ENCODE measurements at places on chromosomes 12 and 14.

GRCh38 chr12:98228683-98229539 is 286.5 kb upstream of the TMPO start:
- DNase-seq: no peak

DNA sequence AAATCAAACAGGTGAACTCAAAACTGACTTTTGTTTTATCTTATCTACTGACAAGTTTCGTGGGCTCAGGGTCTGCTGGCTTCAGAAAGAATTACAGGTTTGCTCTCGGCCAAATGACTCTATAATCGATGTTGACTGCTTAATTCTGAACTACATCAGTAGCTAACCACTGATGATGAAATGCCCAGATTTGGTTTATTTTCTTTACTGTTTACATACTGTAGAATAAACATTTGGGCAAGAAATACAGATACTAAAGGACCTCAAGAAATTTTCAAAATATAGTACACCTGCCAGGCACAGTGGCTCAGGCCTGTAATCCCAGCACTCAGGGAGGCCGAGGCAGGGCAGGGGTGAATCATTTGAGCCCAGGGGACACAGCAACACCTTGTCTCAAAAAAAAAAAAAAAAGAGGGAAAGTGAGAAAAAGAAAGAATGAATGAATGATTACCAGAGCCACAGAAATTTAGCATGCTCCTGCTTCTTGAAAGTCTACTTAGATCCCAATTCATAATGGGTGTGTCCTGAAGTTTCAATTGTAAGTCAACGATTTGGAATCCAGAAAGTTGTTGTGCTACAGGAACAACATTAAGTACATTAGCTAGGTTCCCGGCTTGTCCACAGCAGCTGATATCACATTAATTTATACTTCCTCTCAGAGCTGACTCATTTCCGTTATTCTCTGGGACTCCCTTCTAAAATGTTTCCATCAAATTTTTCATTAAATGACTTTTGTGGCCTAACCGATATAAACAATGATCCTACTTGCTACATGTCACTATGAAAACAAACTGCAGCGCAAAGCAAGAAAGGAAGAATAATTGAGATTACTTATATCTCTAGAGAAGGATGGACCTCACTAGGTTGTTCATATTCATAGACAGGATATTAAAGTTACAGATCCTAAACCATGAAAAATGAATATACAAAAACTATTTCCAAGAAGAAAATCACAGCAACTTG is 134.3 kb downstream of the MED13L start:
- DNase-seq: no peak

GRCh38 chr12:118436986-118437385 is 60.6 kb downstream of the SUDS3 start:
- DNase-seq: no peak

DNA sequence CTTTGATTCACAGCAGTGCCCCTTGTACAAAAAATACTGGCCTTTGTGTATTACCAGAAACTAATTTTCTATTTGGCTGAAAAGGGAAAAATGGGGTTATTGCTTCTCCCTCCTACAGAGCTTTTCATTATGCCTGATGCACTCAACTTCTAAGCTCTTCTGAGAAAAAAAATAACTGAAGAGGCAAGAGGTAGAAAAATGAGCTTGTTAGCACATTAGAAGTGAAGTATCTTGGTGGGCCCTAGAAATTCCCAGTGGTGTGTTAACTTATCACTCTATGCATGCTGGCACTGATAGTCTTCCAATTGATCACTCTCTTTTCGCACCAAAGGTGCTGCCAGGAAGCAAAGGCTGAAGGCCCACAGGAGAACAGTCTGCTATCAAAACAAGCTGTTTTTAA is 17.1 kb downstream of the INSM2 start:
- no peak for DNase-seq

DNA sequence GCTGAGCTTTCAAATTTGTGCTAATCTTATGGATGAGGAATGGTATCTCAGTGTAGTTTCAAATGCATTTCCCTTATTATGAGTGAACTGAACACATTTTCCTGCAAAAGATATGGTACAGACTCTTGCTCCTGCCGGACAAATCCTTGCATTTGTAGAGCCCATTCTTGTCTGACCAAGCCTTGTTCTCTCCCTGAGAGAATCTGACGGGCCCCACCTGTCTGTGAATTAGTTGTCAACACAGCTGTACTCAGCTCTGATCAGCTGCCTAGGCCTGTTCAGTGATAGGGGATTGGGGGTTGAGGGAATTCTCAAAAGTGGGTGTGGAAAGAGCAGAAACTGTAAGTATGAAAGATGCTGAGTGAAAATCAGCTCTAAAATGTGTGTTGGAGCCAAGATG is 42.8 kb upstream of the SCN8A start:
- DNase-seq: no peak

GRCh38 chr12:25958428-25959070 is at the start of gene RASSF8:
RASSF8 (plus strand) TSS chr12:25958682; CDS start chr12:26055344, 96,662 bp downstream.
- DNase-seq: peak; percentile 66

GRCh38 chr14:52791223-52792096 is at the start of gene GNPNAT1:
GNPNAT1 (minus strand) TSS chr14:52791607; CDS start chr14:52784650, 6,957 bp downstream.
- DNase-seq: peak; percentile 87

GRCh38 chr14:89429199-89430181 is 12.5 kb upstream of the FOXN3 start:
- DNase-seq: no peak

GRCh38 chr12:117377758-117378157 is 16.3 kb upstream of the NOS1 start:
- DNase-seq: no peak

GRCh38 chr14:60721326-60722106 is 2.6 kb downstream of the SIX4 start:
- DNase-seq: no peak

GRCh38 chr14:68598089-68598488 is 194.8 kb downstream of the ZFP36L1 start:
- no peak for DNase-seq

DNA sequence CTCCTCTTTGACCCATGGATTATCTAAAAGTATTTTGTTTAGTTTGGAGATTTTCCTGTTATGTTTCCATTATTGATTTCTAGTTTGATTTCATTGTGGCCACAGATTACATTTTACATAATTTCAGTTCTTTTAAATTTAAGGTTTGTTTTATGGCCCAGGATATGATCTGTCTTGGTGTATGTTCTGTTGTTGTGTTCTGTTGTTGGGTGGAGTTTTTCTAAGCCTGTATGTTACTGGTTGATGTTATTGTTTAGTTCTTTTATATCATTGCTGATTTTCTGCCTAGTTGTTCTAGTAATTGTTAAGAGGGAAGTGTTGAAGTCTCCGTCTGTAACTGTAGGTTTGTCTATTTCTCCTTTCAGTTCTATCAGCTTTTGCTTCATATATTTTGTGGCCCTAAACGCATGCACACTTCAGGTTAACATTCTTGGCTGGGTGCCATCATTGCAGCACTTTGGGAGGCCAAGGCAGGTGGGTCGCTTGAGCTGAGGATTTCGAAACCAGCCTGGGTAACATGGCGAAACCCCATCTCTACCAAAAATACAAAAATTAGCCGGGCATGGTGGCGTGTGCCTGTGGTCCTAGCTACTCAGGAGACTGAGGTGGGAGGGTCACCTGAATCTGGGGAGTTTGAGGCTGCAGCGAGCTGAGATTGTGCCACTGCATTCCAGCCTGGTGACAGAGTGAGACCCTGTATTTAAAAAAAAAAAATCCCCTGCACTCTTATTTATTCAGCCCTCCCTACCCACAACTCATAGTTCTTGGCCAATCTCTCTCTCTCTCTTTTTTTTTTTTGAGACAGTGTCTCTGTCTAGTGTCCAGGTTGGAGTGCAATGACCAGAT is 28.1 kb upstream of the CFL2 start:
- DNase-seq: no peak

- no peak for DNase-seq
Observed at GRCh38 chr14:50756300-50756699, 74.7 kb downstream of the NIN start.

- no peak for DNase-seq
Observed at GRCh38 chr12:5520037-5520436, 88.1 kb downstream of the NTF3 start.

DNA sequence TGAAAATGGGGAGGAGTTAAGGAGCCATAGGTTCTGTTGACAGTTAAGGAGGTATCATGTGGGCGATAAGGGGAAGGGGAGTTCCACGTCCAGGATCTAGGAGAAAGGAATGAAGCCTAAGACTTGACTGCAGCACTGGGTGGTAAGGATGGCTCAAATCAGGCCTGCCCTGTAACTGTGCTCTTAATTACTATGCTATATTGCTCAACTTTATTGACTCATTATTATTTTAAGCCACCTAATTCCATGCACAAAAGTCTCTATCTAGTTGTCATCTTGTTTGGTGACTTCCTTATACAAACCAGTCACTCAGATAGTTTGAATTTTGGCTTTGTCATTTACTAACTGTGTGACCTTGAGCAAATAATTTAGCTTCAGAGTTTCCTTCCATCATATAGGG is 242.1 kb upstream of the ARHGAP5 start:
- no peak for DNase-seq

GRCh38 chr12:117367006-117367638 is 5.7 kb upstream of the NOS1 start:
- DNase-seq: peak; percentile 47

DNA sequence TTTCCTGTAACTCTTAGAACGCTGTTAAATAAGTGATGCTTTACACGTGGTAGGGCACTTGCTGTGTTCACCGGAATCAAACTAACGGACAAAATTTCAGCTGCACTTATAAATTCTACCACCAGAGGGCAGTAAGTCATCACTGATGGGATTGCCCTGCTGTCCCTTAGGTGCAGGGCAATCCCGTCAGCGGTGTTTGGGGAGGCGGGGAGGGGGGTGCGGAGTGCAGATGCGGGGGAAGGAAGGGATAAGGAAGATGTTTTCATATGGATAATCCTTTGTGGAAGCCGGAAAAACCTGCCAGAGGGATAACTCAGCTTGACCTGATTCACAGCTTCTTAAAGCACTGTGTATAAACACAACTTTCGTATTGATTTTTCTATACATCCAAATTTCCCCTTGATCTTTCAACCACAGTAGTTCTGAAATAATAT is 21.7 kb upstream of the SLC10A1 start:
- peak; percentile 25 for DNase-seq

- no peak for DNase-seq
Observed at GRCh38 chr12:85413266-85413665, 133.2 kb downstream of the ALX1 start.

- DNase-seq: no peak
Observed at GRCh38 chr14:99819514-99819913, 26.3 kb downstream of the EML1 start.

GRCh38 chr12:27515671-27516070 is 8.3 kb upstream of the PPFIBP1 start:
- DNase-seq: no peak

DNA sequence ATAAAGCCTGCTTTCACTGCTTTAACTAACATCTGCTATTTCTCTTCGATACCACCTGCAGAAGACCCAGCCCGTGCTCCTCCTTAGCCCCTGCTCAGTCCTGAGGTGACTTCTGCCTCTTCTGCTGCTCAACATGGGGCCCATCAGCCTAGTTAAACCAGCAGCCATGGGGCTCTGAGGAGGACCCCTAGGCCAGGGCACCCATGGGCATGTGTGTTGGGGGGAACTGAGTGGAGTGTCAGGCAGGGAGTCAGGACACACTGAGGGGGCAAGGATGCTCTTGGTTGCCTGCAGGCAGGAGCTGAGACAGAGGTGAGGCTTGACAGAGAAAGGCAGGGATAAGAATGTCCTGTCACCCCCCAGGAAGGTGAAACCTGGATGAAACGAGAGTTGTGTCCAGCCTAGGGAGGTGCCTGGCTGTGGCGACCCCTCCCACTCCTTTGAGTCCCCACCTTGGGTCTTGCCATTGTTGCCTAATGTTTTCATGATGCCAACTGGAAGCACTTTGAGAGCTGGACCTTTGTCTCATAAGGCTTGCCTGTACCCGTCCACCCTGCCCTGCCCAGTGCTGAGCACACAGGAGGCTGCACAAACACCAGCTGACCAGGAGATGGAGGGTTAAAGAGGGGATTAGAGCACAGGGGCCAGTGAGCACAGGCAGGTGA is 12.5 kb upstream of the RABGGTA start:
- no peak for DNase-seq

- no peak for DNase-seq
Observed at GRCh38 chr14:42113358-42114069, 506.8 kb downstream of the LRFN5 start.

DNA sequence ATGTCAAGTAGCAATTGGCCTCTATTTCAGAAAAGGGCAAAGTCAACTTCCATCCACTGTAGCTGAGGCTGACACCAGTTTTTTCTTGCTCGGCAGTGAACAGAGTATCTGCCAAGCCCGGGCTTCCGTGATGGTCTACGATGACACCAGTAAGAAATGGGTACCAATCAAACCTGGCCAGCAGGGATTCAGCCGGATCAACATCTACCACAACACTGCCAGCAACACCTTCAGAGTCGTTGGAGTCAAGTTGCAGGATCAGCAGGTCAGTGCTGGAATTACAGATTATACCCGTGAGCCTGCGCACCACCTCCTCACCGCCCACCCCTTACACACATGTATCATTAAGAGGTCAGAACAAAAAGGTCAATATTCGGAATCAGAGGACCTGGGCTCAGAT is 19.4 kb downstream of the EVL start:
- DNase-seq: no peak

GRCh38 chr14:52106840-52107239 is 38.0 kb upstream of the NID2 start:
- no peak for DNase-seq

DNA sequence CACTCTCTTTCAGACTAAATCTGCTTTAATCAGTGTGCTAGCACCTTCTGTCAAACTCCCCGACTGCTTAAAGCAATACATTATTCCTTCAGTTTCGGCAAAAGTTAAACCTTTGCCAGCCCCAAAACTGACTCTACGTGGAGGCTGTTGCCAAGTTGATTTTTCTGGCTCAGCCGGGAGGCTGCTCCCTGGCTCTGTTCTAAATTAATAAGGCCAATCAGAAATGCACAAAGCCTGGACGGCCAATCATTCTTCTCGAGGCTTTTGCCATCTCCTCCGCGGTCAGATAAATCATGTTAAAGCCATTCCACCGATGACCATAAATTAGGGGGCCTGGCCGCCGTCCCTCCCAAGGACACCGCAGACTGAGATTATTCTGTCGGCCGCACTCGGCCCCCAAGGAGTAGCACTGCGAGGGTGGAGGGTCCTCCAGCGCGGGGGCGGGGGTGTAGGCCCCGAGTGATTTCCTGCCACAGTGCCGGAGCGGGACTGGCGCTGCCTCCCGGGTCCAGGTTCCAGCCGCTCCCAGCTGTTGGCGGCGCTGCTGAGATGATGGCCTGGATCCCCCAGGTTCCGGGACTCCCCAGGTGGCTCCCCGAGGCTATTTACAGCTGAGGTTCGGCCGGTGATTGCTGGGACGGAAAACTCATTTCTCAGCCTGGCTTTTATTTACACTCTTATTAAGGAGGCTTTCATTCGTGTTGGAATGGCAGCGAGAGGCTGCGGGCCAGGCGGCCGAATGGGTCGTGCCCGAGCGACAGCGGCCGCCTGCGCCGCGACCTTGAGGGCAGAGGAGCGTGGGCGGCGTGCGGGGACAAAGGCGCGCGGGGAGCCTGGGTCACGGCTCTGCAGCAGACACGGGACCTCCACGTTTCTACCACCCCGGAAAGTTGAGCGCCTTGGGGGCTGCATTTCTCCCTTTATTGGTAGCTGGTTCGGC is 165.1 kb downstream of the MON2 start:
- DNase-seq: peak; percentile 89

All from stromal cell of bone marrow (primary cell).